ENCODE measurements at places on chromosomes 2 and 18. TPM values are rescaled to one million over a fixed set of nuclear protein-coding genes. Genes with fewer than 3 reads are reported as not detected.

The FEZ2 gene
- 46.5 TPM for total RNA-seq

The LYPD6B gene
- total RNA-seq, result not detected

DNA sequence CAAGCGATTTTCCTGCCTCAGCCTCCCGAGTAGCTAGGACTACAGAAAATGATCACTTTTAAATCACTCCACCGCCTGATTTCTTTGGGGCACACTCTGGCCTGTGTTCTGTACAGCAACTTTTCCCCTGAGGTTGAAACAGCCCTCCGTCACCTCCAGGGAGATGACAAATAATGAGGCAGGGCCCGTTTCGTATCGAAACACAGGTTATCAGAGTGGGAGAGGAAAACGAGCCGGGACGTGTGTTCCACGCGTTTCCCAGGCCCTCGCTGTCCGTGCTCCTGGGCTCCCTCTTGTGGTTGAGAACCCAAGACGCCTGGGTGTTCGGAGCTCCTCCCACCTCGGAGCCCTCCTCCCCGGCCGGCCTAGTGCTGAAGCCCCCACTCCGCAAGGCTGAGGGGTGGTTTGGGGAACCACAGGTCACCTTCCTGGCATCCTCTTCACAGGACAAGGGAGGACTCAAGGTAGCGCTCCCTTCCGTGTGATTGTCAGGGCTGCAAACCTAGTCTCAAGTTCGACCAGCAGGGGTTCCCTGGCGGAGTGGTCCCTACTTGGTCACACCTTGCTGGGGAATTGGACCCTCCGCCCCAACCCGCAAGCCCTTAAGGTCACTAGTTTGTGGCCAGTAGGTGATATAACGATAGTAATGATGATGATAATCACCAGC, 12.8 kb downstream of the ATP6V1B1 start:
- H3K4me1 ChIP-seq, result peaks cover 3% of the 10 kb centered on the region
- H3K36me3 ChIP-seq, result no peaks in the 10 kb centered on the region

DNA sequence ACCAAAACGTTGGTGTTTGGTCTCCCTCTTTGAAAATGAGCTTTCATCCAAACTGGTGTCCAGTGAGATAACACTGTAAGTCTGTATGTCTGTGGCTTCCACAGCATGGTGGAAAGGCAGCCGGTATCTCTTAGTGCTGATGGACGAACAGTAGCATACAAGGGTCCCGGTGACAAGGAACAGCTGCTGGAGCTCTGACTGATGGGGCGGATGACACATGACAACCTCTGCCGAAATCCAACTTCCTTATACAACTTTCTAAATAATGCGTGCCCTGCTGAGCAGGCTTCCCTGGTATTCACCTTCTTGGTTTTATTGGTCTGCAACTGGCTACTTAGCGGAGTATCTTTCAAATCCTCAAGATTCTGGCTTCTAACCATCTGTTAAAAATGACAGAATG, 216.2 kb downstream of the SRBD1 start:
- no peak overlapping the region for H3K4me3 ChIP-seq
- H3K27me3 ChIP-seq, result no peaks in the 10 kb centered on the region
- no peaks in the 10 kb centered on the region for H3K36me3 ChIP-seq
- H3K4me1 ChIP-seq, result no peaks in the 10 kb centered on the region
- DNase-seq, result no peak

- no peak for DNase-seq
- peak overlapping the region; percentile 70 for H3K27ac ChIP-seq
- H3K27me3 ChIP-seq, result no peaks in the 10 kb centered on the region
- peaks cover 42% of the 10 kb centered on the region for H3K4me1 ChIP-seq
Measured at GRCh38 chr2:190847504-190848081, 33.0 kb upstream of the GLS start.
